ENCODE measurements at places on chromosomes 5 and 9.

- no peak for DNase-seq
Observed at GRCh38 chr5:61813361-61813760, 481.3 kb downstream of the ZSWIM6 start.

DNA sequence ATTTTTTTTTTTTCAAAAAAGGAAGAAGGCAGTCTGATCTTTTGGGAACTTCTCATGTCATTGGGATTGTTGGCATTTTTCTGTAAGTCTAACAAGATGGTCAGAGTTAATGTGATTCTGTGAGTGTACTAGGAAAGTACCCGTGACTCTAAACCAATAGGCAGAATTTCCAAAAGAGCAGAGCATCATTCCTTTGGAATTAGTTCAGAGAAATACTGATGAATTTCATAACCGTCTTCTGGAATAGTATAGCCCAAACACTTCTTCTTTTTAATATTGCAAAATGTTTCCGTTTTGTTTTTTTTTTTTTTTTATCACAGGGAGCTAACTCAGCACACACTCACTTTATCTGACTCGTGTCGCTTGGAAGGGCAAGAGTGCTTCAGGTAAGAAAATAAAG, 407.4 kb downstream of the DTWD2 start:
- DNase-seq, result no peak

DNA sequence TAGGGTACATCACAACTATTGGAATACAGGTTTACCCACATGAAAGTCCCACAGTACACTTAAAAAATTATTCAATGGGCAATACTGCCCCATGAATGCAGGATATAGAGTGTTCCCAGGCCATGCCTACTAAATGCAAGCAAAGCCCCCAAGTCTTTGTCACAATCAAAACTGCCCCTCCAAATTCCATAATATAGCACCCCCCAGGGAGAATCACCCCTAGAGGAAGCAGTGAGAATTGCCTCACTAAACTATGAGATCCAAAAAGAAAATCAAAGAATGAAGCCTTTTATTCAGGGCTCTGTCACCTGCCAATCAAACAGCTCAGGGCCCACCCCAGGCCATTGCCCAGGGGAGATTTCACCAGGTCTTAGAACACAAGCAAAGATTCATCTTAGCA, 90.8 kb downstream of the ATPSCKMT start:
- no peak for DNase-seq

- DNase-seq, result no peak
Observed at GRCh38 chr9:129987047-129987446, 55.9 kb downstream of the FNBP1 start.

DNA sequence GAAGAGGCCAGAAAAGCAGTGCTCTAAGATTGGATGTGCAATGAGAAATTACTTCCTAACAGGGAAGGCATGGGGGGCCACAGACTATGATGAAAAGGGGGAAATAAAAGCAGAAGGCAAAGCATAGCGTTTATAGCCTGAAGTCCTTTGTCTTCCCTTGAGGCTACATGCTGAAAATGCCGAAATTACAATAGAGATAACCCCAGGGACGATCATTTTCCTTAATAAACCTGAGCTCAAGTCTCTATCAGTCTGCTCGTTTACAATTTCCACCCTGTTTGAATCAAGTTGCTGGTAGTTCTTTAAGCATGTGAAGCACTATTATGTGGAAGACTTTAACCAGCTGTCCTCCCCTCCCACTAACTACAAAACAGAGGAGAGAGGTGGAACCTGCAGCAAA, 60.4 kb downstream of the FREM1 start:
- no peak for DNase-seq

DNA sequence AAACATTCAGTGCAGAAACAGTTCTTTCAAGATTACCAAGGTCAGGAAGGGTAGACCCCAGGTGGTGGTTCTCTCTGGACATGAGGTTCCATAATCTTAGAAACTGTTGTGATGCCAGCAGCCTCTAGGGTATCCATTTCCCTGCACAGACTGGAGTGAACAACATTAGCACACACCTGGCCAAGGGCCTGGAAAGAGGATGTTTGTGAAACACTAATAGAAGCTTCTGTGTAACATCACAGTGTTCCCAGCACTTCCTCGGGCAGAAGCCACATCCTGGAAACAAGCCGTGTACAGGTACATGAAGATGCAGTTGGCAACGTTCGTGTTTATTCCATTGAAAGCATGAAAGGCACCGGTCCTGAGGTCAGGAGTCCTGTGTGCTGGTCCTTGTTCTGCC, 598.2 kb upstream of the KLF4 start:
- no peak for DNase-seq

GRCh38 chr5:180083529-180084060, 12.0 kb upstream of the RNF130 start:
- DNase-seq, result no peak

DNA sequence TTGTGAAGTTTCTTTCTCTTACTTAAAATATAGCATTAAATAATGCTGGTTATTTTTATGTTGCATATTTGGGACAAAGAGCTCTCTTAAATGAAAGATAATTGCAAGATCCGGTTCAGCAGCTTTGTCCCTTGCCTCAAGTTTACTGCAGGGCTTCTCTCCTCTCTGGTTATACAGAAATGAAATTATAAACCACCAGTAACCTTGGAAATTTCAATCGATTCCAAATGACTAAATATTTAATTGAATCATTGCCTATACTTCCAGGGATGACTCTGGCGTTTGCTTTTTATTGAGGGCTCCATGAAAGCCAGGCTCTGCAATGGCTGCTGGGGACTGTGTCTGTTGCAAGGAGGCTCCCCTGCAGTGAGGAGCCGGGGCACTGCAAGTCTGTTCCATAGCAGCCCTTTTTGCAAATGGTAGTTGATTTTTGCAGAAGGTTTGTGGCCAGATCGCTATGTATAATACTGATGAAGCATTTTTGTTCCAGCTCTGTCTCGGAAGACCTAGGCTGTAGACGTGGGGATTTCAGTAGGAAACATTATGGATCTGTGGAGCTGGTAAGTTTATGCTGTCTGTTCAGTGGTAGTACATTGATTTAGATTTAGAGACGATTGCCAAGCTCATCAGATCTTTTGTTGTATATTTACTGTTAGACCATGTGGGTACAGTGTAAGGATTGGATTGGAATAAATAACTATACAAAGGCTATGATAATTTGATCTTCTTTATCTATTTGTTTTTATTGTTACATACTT, at the start of gene GARNL3:
Gene GARNL3, plus strand, starts transcription at position 313 of the 758 bp plus-strand sequence. Its CDS starts 104 bp downstream, at position 417.
- no peak for DNase-seq

DNA sequence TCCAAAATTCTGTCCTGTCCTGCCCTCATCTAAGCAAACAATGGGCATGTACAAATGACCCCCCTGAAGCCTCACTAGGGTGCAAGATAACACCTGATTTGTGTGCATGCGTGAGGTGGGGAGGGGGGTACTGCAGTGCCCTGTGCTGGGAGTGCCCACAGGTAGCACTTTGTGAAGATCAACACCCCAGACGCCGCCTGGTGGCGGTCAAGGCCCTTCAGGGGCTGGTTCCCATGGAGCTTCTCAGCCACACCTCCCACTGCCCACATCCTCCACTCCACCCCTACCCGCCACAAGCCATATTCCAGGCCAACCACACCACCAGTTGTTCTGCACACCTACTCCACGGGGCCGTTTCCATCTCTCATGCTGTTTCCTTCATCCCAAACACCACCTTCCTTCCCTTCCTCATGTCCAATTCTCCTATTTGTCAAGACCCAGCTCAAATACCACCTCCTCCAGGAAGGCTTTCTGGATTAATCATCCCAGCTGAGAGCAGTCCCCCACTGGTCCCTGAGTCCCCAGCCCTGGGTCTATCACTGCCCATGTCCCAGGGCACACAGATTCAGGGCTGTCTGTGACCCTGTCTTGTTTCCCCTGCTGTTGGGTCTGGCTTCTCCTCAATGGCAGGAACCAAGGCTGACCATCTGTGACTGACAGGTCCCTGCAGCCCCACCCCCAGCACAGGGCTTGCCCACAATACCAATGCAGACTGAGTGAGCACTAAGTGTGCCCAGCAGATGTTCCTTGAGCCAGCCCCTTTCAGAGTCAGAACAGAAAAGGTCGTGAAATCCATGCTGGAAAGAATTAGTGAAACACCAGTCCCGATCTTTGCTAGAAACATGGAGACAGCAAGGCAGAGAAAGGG, 178.4 kb downstream of the PAX5 start:
- no peak for DNase-seq
